ENCODE measurements at places on chromosomes 5 and 9.

- no peak overlapping the region for H3K27ac ChIP-seq
- H3K4me1 ChIP-seq, result no peaks in the 10 kb centered on the region
- no peaks in the 10 kb centered on the region for H3K36me3 ChIP-seq
Observed at GRCh38 chr5:80125962-80126480, 90.9 kb downstream of the THBS4 start.

DNA sequence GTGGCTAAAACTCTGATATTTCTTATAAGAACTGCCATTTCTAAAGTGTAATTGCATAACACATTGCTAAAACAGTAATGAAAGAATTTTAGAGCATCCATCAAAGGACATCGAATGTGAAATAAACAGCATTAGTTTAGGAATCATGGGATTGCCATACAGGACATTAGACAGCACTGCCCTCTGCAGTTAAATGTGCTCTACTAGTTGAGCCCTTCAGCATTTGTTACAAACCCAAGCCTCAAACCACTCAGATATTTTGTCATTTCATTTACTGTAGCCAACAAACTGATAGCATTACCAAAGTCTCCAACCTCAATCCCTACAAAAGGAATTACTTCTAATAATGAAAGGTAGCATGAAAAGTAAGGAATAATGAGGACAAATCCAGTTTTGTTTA, 116.8 kb upstream of the COX7C start:
- no peak overlapping the region for H3K27ac ChIP-seq
- DNase-seq, result no peak
- H3K27me3 ChIP-seq, result no peaks in the 10 kb centered on the region
- no peaks in the 10 kb centered on the region for H3K4me1 ChIP-seq
- no peaks in the 10 kb centered on the region for H3K36me3 ChIP-seq

DNA sequence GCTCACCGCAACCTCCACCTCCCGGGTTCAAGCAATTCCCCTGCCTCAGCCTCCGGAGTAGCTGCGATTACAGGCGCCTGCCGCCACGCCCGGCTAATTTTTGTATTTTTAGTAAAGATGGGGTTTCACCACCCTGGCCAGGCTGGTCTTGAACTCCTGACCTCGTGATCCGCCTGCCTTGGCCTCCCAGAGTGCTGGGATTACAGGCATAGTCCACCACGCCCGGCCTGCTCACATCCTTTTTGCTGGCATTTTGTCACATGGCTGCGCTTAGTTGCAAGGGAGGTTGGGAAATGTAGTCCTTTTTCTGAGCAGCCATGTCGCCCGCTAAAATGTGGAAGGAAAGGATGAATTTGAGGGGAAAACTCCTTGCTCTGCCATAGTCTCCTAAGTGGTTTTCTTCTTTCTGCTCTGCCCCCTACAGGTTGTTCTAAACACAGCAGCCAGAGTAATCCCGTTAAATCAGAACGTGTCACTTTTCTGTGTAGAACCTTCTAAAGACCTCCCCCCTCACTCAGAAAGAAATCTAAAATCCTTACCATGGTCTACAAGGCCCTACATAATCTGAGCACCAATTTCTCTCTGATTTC, 57.8 kb upstream of the HSPA9 start:
- no peaks in the 10 kb centered on the region for H3K36me3 ChIP-seq
- H3K27ac ChIP-seq, result no peak overlapping the region
- peak; percentile 85 for DNase-seq
- H3K4me3 ChIP-seq, result no peak overlapping the region
- no peaks in the 10 kb centered on the region for H3K4me1 ChIP-seq

DNA sequence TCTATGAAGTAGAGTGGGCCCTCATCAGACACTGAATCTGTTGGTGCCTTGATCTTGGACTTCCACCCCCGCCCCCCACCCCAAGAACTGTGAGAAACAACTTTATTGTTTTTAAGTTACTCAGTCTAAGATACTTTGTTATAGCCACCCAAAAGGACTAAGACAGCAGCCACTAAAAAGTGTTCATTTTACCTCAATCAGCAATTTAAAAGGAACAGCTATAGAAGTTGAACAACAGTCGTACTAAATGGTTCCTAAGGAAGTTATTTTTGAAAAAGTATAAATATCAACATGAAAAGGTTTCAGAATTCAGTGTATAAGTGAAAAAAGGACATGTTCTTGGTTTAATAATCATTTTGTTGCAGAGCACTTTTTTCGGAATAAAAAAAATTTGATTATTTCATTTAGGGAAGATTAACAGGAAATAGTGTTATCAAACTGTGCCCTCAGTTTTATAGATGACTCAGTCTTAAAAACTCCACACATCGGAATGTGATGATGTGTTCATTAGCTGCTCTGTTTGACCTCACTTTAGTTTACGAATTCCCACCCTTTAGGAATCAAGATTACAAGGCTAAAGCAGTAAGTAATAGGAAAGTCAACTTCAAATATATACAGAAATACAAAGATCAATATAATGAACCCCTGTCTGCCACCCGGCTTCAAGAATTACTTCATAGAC, 71.2 kb downstream of the MTAP start:
- H3K36me3 ChIP-seq, result no peaks in the 10 kb centered on the region
- H3K27ac ChIP-seq, result no peak overlapping the region
- DNase-seq, result no peak
- H3K27me3 ChIP-seq, result no peaks in the 10 kb centered on the region

GRCh38 chr9:69221036-69221435, 47.0 kb downstream of the TJP2 start:
- no peaks in the 10 kb centered on the region for H3K27me3 ChIP-seq
- DNase-seq, result no peak

- no peaks in the 10 kb centered on the region for H3K4me1 ChIP-seq
- H3K27ac ChIP-seq, result no peak overlapping the region
- no peaks in the 10 kb centered on the region for H3K27me3 ChIP-seq
- DNase-seq, result no peak
- H3K36me3 ChIP-seq, result no peaks in the 10 kb centered on the region
- no peak overlapping the region for H3K4me3 ChIP-seq
Observed at GRCh38 chr5:72760259-72760658, 56.2 kb upstream of the TNPO1 start.

- no peaks in the 10 kb centered on the region for H3K36me3 ChIP-seq
- no peak for DNase-seq
- H3K4me3 ChIP-seq, result no peak overlapping the region
- H3K4me1 ChIP-seq, result no peaks in the 10 kb centered on the region
- no peak overlapping the region for H3K27ac ChIP-seq
Observed at GRCh38 chr9:127707766-127708165, 978 bp downstream of the CFAP157 start.

- H3K27me3 ChIP-seq, result no peaks in the 10 kb centered on the region
- H3K36me3 ChIP-seq, result no peaks in the 10 kb centered on the region
- H3K4me3 ChIP-seq, result no peak overlapping the region
- H3K27ac ChIP-seq, result no peak overlapping the region
- DNase-seq, result no peak
Observed at GRCh38 chr9:21461377-21461776, 20.7 kb downstream of the IFNE start.
